ENCODE measurements at places on chromosomes 6 and 20. TPM values are rescaled to one million over a fixed set of nuclear protein-coding genes. Genes with fewer than 3 reads are reported as not detected.

- no peak for DNase-seq
Measured at GRCh38 chr6:152750694-152751093, at the start of gene VIP. Gene VIP, plus strand, starts transcription at chr6:152750797. Its CDS starts 1,381 bp downstream, at chr6:152752178.

DNA sequence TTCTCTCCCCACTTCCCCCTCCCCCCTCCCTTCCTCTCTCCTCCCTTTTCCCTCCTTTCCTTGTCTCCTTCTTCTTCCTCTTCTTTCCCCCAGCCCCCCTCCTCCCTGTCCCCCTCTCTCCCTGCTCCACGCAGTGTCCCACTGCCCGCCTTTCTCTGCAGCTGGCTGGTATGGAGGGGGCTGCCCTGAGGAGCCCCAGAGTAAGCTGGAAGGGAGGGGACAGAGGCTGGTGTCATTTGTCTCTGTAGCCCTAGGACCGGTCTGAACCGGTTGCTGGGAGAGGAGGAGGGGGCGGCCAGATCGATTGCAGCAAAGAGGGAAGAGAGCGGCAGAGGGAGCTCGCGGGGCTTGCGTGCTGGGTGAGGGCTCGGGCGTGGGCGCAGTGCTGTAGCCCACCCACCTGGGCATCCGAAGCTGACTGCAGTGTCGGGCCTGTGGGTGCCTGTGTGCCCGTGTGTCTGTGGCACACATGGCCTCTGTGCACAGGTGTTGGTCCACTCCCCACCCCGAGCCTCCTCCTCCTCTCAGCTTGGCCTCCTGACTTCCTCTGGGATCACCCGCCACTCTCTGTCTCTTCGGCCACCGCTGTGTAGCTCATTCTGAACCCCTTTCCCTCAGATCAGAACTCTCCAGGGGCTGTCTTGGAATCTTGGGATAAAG is 50.6 kb downstream of the SRC start:
- peak; percentile 58 for DNase-seq

The LTB gene
- polyA plus RNA-seq, result 1.4 TPM

DNA sequence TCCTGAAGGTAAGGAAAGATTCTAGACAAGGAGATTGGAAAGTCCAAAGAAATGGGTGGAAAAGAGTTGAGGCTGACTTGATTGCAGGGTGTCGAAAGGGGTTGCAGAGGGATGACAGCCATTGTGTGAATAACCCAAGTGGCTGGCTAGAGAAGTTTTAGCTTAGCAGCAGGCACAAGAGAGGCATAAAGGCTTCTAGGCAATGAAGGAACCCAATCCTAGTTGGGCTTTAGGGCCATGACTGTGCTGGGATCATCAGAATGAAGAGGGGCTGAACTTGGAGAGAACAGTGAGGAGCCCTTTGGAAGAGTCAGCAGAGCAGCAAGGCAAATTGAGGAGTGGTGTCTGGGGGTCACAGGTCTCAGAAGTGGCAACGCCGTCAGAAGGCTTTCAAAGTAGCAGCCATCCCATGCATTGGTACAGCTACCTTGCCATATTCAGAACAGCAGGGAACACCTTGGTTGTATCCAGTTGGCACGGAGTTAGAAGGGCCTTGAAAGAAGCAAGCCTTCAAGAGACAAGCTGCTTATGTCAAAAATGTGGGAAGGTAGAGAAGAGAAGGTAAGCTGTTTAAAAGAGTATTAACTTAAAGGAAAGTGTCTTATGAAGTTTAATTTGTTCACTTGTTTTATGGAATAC is 146.4 kb downstream of the ADGRG6 start:
- no peak for DNase-seq

The CASS4 gene
- polyA plus RNA-seq, result 1.1 TPM

The NKAIN2 gene
- polyA plus RNA-seq, result 0.24 TPM

The KCNQ5 gene
- 1.8 TPM for polyA plus RNA-seq

The TRAPPC3L gene
- polyA plus RNA-seq, result 0.05 TPM

- DNase-seq, result no peak
Measured at GRCh38 chr6:18485660-18486435, 98.7 kb downstream of the RNF144B start.

DNA sequence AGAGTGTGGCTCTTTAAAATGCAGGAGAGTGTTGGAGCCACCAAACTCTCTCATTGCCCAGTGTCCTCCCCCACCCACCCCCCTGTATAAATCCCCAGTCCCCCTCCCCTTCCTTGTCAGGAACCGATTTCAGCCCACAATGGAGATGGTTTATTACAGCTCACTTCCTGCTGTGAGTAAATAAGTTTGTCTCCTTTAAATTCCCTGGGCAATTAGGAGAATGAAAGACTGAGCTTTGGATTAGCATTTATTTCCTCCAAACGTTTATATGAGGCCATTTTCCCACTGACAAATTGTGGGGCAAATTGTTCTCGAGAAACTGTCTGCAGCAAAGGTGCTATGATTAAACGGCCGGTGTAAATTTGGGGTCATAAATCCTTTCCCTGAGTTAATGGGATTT is 128.8 kb downstream of the DHX35 start:
- DNase-seq, result no peak

DNA sequence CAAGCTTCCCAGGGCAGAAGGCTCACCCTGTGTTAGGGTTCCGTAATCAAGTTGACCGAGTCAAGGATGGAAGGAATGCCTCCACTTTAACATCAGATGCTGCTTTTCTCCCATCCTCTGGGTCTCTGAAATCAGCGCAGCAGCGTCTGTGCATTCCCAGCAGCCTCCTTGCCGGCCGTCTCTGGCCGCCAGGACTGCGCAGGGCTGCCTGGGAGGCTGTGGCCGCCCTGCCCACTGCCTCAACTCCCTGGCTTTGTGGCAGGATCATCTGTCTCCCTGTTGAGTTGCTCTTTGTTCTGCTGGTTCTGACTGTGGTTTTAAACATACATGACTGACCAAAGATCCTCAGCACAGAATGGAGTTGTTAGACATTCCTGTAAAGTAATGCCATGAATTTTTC is 56.5 kb downstream of the DLL1 start:
- DNase-seq, result no peak

The SAMD3 gene
- 0.30 TPM for polyA plus RNA-seq

The HDDC2 gene
- polyA plus RNA-seq, result 53.5 TPM

GRCh38 chr6:163338671-163339405 is 75.7 kb upstream of the QKI start:
- no peak for DNase-seq

- no peak for DNase-seq
Measured at GRCh38 chr6:135162678-135163439, 18.2 kb upstream of the MYB start.

The GPLD1 gene
- 1.6 TPM for polyA plus RNA-seq

The UFL1 gene
- polyA plus RNA-seq, result 20.7 TPM

The TXLNB gene
- 0.58 TPM for polyA plus RNA-seq

GRCh38 chr6:41088451-41088850 is 15.7 kb downstream of the NFYA start:
- DNase-seq, result no peak

DNA sequence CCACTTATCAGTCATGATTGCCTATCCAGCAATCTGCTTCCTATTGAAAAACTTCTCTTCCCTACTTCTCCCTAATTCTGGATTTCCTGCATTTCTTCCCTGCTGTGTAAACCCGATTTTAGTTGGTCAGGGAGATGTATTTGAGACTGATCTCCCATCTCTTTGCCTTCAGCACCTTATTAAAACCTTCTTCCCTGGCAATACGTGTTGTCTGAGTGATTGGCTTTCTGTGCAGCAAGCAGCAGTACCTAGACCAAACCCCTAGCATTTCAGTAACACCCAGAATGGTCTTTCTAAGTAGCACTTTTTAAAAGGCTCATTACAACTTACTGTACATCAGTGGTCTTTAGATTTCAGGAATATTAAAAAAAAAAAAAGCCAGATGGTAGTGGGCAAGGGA is 99.1 kb upstream of the PDE10A start:
- DNase-seq, result no peak

DNA sequence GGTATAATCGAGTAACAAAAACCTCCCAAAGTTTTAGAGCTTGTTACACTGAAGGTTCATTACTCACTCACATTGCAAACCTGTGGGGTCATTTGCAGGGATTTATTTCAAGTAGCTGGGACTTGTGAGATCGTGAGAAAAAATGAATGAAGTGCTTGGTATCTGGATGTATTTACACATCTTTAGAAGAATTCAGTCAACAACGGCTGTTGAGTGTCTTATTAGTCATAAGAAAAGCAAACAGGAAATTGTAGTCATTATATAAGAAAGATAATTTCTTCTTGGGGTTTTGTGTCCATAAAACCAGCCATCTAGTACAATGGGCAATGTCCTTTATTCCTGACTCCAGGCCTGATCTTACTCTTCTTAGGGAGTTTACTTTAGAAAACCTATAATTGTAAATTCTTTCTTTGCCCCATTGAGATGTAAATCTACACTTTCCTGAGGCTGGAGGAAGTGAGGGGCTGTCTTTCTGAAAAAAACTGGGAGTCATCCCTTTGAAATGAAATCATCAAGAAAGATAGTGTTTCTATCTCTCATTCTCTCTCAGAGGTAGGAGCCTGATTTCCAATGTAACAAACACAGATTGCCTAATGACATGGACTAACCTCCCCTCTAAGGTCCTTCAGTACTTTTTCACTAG is 202.5 kb upstream of the ASCC3 start:
- no peak for DNase-seq

The CEP43 gene
- polyA plus RNA-seq, result 5.9 TPM

The SLC22A2 gene
- 0.05 TPM for polyA plus RNA-seq

GRCh38 chr6:135586388-135586787 is 88.8 kb upstream of the AHI1 start:
- DNase-seq, result no peak

GRCh38 chr20:32830437-32830836 is 10.7 kb downstream of the MAPRE1 start:
- no peak for DNase-seq

DNA sequence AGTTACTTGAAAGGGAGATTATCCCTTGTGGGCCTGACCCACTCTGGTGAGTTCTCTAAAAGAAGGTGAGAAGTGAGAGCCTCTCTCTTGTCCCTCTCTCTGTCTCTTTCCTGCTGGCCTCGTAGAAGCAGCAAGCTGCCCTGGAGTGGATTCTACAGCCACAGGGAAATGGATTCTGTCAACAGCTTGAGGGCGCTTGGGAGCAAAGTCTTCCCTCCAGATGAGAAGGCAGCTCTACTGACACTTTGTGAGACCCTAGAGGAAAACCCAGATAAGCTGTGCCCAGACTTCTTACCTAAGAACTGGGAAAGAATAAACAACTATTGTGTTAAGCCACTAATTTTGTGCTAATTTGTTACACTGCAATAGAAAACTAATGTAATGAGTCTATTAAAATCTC is 39.9 kb downstream of the ANKRD60 start:
- DNase-seq, result no peak

DNA sequence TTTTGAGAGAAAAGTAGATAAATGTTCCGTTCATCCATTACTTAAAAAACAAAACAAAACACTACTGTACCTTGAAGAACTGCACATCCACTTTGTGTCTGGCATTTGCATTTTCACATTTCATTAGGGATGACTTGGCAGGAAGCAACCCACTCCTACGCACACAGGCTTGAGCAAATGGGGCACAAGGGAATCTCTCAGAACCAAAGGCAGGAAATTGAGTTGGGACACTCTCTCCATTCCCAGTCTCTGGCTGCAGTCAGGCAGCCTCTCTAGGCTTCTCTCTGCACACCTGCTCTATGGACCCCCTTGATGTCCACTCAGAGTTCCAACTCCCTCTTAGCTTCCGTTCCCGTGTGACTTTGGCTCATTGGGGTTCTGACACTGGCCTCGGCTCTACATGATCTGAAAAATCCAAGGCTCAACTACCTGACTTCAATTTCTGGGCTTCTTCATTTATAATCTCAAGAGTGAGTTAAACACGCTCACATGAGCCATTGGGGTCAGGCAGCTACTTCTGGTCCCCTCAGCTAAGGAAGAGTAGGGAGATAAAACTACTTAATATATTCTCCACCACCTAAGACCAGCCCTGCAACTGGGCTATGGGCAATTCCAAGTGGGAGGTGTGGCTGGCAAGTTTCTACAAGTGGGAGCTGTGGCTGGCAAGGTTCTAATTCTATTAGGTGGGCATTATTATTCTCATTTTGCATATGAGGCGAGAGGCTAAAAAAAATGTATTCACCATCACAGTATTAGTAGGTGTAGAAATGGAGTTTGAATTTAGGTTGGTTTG is 251.9 kb downstream of the SOD2 start:
- DNase-seq, result no peak

The SUMO4 gene
- not detected for polyA plus RNA-seq

The CD40 gene
- polyA plus RNA-seq, result 21.3 TPM

The SAMD5 gene
- 2.2 TPM for polyA plus RNA-seq

- no peak for DNase-seq
Measured at GRCh38 chr6:117446861-117447260, 21.1 kb upstream of the ROS1 start.

DNA sequence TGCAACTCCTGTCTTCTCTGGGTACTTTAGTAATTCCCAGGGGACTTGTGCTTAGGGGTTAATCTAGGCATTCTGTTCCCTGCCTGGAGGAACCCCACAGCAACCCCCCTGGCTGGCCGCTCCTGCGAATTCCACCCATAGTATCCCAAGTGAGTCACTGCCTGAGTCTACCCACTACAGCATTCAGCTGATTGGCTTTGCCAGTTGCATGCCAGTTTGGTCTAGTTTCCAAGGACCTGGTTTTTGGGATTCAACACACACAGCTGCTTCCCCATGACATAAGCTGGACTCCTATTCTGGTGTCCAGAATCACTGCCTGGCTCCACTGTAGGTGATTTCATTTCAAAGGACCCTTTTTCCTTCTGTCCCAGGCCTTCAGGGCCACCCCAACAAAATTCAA is 40.3 kb downstream of the PLCG1 start:
- no peak for DNase-seq

The ARMH2 gene
- not detected for polyA plus RNA-seq

DNA sequence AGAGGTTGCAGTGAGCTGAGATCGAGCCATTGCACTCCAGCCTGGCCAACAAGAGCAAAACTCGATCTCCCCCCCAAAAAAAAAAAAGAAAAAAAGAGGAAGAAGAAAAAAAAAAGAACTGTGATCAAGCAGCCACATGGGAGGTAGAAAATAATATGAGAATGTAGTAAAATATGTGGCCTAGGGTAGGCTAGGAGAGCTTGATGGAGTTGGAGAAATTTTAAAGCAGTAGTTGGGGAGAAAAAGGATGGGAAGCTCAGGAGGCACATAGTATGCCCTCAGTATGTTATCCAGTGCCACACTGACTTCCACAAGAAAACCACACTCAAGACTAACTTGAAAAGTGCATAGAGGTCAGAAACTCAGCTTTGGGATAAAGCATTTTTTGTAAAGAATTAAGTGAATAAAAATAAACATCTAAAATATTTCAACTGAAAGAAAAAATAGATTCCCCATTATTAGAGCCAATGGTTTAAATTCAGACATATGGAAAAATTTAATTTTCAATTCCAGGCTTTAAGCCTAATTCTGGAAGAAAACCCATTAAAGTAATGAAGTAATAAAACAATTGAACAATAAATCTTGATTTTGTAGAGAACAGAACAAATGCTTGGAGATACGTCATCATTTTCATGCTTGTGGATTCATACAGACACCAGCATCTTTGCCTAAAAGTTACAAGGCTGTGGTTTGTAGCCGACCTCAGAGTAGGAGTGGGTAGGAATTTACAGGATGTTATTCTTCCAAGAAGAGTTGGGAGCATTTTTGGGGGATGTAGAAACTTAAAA is 34.7 kb downstream of the PLEKHG1 start:
- no peak for DNase-seq

Data from urinary bladder (tissue), 4 donors.